ENCODE measurements at places on chromosomes 5 and 9.

DNA sequence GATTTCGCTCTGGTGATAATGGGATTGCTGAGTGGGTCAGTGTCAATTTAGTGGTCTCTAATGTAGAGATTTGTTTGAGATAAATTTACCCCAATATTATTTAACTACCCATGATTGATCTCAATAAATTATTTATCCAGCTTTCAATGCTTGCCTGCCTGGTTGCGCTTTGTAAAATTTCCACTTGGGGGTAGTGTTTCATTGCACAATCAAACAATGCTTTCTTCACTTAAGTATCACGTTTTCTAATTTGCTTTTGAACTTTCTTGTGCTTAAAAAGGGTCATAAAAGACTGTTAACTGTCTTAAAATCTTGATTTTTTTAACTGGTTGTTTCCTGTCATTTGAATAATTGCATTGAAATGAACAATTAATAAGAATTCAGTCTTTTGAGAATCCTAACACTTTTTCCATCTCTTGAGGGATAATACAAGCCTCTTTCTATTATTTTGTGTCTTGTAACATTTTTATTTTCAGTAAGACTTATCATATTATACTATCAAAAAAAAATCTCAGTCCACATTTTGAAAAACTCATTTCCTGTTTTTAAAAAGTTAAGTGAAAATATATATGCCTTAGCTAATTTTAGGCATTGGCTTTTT is 18.7 kb downstream of the HSD17B4 start:
- DNase-seq = no peak

GRCh38 chr5:178475422-178475821 is 114.8 kb downstream of the COL23A1 start:
- DNase-seq = no peak

DNA sequence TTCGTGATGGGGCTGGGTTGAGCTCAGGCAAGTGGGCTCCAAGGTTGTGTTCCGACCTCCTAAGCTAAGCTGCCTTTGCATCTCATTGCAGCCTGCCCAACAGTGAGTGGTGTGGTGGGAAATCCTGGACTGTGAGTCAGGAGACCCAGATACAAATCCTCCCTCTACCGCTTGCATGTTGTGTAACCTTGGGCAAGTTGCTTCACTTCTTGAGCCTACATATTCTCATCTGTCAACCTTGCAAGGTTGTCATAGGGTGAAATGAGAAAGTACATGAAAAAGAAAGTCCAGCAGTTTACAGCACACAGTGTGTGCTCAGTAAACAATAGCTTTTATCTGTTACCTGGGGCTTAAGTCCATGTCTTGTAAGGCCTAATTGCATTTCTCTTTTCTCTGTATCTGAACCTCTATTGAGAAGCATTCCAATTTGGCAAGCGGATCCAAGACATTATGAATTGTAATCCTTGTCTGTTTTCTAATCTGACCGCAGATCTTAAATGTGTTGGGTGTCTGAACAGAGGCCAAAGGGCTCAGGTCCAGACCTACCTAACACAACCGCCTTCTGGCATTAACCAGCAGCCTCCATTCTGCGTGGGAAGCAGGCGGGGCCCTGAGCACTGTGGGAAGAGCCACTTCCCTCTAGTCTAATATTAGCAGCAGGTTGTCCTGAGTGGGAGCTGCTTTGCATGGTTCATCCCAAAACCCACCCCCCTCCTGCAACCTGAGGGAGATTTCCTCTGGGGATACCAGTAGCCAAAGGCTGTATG is 1.8 kb upstream of the GALNT12 start:
- DNase-seq = no peak

- DNase-seq = no peak
These were observed 27.0 kb downstream of the PLPPR1 start for GRCh38 chr9:101055516-101055915.

DNA sequence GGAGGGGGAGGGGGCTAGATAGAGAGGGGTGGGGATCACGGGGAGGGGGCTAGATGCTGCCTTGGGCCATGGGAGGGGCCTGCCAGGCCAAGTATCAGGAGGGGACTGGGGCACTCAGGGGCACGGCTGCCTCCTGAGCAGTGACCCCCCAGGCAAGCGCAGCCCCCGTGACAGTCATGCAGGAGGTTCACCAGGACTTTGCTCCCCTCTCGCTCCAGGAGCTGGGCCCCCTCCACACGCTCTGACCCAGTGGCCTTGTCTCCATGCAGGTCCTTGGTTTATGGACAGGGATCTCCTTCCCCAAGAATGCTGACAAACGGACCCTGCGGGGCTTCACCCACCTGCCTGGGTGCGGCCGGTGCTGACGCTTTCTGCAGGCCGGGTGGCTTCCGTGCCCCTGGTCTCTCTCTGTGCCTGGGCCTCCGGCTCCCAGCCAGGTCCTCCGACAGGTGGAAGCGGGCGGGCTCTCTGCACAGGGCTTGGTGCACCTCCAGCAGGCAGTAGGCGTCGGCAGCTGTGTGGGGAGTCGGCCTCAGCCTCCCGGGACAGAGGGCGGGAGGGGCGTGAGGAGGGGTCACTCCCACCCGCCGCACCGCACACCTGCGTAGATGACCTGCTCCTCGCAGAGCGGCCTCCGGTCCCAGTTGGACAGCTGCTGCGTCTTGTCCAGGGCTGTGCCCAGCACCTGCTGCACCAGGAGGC is 46.8 kb upstream of the NRARP start:
- DNase-seq = no peak

All from hypothalamus (tissue), 51 donors.